Heart right ventricle (tissue), 16 donors: ENCODE measurements at places on chromosomes 6 and 20.

DNA sequence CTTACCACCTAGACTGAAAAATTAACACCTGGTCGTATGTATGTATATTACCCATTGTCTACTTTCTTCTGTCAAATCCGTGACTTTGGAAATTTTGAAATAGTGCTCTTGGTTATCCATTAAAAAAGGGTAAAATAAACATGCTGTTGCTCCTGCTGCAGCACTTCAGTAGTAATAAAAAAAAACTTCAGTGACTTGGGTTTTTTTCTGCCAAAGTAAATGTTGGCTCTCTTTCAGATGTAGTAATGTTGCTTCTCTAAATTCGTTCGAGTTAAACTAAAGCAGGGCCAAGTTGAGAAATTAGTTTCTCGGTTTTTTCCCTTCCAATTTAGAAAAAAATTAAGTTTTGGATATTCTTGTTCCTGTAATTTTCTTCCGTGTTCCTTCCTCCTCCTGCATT lies 34.2 kb downstream of the JARID2 start:
- DNase-seq: no peak

DNA sequence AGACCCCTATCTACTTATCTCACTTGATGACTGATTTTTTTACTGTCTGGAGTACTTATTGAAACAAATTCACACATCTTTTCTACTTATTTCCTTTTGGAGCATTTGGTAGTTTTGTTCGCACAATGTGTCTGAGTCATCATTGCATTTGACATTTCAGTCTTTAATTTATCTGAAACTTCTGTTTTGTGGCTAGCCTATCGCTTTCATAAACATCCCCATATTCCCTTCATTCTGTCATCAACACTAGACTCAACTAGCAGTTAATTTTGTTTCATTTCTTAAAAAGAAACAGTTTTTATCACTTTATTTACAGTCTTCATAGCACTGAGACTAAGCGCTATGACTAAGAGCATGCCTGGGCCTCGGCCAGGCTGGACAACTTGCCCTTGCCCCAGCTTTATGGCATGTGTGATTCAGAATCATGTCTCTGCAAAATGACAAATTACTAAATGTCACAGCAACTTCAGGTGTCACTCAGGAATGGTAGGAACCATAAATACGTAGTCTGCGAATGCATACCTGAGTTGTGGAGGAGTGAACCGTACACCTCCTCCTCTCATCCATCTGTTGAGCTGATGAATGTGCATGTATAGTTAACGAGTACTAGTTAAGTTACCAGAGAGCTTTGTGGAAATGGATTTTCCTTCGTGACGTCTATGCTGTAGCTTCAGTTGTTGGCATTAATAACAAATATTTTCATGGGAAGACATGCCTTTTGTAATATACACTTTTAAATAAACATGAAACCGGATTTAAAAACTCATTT lies 16.2 kb downstream of the L3MBTL3 start:
- no peak for DNase-seq

GRCh38 chr6:454148-454991 lies 62.8 kb downstream of the IRF4 start:
- no peak for DNase-seq

- DNase-seq: no peak
These were observed 8.6 kb downstream of the CEP57L1 start for GRCh38 chr6:109103942-109104341.
